Muscle of back (tissue), 13 donors: ENCODE measurements at places on chromosomes 4 and X.

DNA sequence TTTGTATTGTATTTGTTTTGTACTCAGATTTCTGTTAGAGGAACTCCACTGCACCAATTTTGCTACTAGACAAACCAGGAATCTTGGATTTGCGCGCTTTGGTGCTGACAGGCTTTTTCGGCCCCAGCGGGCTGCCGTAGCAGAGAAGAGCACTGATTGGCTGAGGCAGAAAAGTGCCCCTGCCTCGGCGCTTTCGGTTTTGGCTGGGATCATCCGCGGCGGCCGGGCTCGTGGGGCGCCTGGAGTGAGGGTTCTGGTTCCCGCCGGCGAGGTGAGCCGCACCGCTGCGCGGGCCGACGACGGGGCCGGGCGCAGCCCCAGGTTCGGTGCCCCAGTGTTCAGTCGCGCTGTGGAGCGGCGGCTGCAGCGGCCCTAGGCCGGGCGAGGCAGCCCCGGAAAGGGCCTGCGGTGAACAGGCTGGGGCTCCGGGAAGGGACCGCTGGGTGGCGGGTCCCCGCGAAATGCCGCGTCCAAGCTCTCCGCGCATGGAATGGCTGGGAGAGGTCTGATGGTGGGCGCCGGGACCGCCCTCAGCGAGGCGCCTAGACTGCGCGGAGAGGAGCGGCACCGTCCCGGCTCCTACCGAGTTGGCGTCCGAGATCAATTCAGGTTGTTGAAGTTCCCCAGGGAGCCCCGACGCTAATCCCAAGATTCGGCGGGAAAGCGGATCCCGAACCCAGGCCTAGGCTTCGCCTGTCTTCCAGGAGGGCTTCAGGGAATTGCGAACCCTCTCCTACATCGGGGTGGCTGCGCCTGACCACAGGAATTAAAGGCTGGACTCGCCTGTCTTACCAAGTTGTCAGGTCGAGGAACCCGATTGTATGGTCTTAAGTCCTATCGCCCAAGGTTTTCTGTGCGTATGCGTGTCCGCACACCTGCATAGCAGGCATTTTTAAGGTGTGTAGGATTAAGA lies at the start of gene LSM6:
LSM6 (plus strand) TSS at position 178 of the 913 bp plus-strand sequence. CDS start 7,204 bp downstream, outside the sequence.
- DNase-seq = peak; percentile 97

GRCh38 chrX:120446498-120446897 lies 22.6 kb downstream of the LAMP2 start:
- no peak for DNase-seq

GRCh38 chr4:8218371-8219031 lies 19.4 kb downstream of the SH3TC1 start:
- no peak for DNase-seq

GRCh38 chrX:10709276-10709675 lies 88.9 kb upstream of the MID1 start:
- no peak for DNase-seq

DNA sequence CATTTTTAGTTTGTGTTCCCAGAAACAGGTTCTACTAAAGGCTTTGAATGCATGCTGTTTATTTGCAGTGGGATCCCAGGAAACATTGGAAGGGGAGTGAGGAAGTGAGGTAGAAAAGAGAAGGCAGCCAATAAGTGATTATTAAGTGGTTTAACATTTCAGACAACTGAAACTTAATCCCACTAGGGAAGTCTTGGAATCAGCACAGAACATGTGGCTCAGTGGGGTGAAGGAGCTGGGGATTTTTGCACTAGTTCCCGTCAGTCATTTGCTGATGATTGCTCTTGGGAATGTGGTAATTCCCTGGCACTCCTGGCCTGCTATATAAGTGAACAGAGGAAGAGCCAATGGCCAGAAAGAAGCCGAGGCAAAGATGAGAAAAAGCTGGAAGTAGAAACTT lies 1053.0 kb upstream of the IGFBP7 start:
- DNase-seq = peak; percentile 83

DNA sequence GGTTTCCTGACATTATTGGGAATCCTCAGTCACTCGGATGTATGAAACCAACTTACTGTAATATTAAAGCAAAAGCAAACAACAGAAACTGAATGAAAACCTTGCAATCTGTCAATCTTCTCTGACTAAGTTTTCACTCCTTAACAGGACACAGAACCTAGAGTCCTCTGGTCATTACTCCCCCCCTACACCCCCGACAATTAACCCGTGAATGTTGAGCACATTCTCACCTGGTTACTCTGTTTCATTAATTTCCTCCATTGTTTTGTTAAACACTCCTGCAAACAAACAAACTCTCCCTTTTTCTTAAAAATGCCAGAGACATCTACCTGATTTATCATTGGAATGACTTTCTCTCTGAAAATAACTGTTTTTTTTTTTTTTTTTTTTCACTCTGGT lies 469.0 kb upstream of the PRKX start:
- DNase-seq = no peak

GRCh38 chr4:123555807-123556273 lies 159.2 kb downstream of the SPRY1 start:
- DNase-seq = peak; percentile 73

DNA sequence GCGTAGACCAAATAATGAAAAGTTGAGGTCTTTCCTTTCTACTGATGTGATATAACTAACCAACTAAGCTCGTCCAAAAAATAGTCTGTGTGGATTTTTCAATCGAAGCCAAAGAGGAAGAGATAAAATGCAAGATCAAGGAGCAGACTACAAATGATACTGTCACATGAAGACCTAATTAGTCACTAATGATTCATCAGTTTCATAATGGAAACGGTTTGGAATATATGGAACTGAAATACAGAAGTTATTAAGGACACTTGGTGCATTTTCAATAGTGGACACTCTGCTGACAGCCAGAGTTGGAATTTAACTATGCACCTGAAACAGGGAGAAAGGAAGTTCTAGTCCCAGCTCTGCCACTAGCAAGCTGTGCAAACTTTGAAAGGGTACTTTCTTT lies 119.8 kb downstream of the GUCY2F start:
- no peak for DNase-seq

DNA sequence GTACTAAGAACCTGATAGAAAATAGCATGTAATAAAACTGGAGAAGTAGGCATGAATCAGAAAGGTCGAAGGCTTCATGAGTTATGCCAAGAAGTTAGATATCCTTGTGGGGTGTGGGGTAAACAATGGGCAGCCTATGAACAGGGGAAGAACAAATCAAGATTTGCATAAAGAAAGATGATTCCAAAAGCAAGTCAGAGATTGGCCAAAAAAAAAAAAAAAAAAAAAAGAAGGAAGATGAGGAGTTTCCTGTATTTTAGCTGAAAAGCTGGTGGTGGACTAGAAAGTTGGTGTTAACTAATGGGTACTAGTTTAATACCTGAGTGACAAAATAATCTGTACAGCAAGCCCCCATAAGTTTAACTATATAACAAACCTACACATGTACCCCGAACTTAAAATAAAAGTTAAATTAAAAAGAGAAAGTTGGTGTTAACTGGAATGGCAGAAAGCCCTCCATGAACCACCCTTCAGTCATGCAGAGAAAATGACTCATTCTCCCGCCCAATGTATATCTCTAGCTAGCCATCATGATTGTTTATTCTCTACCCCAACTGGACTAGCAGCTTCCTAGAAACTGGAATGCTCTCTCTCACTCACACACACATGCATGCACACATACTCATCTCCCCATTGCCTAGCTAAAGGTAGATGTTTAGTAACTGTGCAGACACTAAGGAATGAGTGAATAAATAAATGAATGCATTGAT lies 41.7 kb downstream of the ATP11C start:
- DNase-seq = peak; percentile 52

- no peak for DNase-seq
Measured at GRCh38 chrX:38985375-38985774, 184.1 kb downstream of the MID1IP1 start.

- peak; percentile 59 for DNase-seq
Measured at GRCh38 chr4:84379917-84380641, 119.0 kb downstream of the NKX6-1 start.

- no peak for DNase-seq
Measured at GRCh38 chr4:39341075-39341725, 25.0 kb downstream of the RFC1 start.

DNA sequence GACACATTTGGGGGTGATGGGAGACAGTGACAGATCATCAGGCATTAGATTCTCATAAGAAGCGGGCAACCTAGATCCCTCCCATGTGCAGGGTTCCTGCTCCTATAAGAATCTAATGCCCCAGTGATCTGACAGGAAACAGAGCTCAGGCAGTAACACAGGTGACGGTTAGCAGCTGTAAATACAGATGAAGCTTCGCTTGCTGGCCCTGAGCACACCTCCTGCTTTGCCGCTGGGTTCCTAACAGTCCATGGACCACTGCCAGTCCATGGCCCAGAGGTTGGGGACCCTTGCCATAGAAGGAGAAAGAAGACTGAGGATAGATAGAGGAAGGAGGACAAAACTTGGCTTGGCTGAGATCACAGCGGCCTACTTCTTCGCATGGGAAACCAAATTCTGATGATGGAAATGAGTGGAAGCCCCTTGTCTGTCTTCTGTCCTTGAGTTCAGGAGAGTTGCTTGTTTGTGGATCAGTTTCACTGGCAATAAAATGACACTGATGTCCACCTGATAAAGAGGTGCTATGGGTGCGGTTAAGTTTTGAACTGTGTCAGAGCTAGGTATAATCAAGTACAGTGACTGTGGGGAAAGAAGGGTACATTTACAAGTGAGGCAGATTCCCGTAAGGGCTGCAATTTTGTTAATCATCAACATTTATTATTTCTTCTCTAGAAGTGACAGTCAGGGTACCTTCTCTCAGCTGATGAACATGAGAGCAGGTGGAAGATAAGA lies 1.7 kb upstream of the TIFA start:
- no peak for DNase-seq

DNA sequence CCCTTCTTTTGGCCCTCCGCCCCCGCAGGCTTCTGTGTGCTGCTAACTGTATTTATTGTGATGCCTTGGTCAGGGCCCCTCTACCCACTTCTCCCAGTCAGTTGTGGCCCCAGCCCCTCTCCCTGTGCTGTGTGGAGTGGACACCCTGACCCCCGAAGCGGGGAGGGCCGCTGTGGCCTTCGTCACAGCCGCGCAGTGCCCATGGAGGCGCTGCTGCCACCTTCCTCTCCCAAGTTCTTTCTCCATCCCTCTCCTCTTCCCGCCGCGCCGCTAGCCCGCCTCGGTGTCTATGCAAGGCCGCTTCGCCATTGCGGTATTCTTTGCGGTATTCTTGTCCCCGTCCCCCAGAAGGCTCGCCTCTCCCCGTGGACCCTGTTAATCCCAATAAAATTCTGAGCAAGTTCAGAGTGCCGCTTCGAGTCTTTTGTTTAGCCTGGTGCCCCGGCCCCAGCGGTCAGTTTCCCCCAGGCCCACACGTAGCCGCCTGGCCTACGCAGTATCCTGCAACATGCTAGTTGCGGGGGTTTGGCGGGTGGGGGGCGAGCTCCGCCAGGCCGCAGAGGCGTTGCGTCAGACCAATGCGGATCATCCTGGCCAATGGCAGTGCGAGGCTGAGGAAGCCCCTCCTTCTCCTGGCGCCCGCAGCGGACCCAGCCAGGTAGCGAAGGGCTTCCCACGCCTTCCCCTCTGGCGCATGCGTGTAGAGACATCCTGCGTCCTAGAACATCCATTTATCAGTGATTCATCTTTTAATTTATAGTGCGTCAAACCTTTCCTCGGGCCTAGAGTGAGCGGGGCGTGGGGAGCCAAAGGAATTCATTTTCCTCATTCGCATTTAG lies 5.6 kb upstream of the KANTR start:
- peak; percentile 76 for DNase-seq

DNA sequence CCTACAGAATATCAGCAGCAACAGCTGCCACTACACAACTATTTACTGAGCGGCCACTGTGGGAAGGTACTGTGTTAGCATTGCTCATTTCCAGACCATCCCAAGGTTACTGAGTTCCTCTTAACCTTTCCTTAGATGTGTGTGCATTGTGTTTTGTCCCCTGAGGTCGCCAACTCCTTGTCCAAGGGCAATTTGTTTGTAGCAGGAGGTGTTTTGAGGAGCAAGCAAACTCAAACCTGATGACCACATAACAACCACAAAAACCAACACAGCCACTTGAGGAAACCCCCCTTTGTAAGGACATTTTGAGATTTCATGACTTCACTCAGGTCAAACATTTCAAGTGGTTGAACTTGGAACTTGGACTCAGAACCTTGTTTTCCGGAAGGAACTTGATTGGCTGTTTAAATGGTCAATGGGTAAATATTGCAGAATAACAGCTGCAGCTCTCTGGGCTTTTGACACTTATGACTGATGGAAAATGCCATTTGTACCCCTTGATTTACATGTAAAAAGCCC lies 122.3 kb downstream of the MID1IP1 start:
- DNase-seq = no peak

- DNase-seq = peak; percentile 48
Measured at GRCh38 chr4:169791527-169792156, 33.9 kb upstream of the HPF1 start.

DNA sequence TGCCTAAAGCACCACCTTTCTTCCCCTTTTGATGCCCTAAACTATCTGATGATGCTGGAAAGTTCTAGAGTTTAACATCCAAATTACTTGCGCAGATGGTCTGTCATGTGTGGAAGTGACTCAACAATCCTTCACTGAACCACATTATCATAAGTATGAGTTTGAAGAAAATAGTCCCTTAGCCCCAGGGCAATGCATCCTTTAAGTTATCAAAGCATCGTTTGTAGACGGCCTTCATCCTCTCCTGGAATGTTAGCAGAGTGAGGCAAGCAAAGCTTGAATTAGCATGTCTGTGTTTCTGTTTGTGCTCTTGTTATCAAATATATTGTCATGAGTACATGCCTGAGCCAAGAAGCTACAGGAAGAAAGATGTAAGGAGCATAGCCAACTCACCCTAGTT lies 570.9 kb downstream of the MID1IP1 start:
- no peak for DNase-seq

- no peak for DNase-seq
Measured at GRCh38 chr4:112664611-112665010, 27.7 kb downstream of the LARP7 start.

GRCh38 chr4:9976293-9976692 lies 45.0 kb downstream of the SLC2A9 start:
- DNase-seq = no peak

DNA sequence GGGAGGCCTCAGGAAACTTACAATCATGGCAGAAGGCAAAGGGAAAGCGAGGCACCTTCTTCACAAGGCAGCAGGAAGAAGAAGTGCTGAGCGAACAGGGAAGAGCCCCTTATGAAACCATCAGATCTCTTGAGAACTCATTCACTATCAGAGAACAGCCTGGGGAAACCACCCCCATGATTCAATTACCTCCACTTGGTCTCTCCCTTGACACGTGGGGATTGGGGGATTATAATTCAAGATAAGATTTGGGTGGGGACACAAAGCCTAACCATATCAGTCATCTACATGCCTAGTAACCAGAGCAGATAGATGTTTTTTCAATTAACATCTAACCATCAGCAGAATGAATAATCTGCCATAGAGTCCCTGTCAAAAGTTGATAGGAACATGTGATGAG lies 30.4 kb downstream of the FAM13A start:
- DNase-seq = no peak

- no peak for DNase-seq
Measured at GRCh38 chr4:104859601-104860237, 287.0 kb upstream of the TET2 start.

- DNase-seq = no peak
Measured at GRCh38 chr4:118396881-118397622, 44.2 kb upstream of the PRSS12 start.

- DNase-seq = no peak
Measured at GRCh38 chr4:181578911-181579310, 664.3 kb upstream of the TENM3 start.

- DNase-seq = no peak
Measured at GRCh38 chrX:139199933-139200332, 330.6 kb upstream of the F9 start.
